Pancreas (tissue), 10 donors: ENCODE measurements at places on chromosomes 16 and 17.

DNA sequence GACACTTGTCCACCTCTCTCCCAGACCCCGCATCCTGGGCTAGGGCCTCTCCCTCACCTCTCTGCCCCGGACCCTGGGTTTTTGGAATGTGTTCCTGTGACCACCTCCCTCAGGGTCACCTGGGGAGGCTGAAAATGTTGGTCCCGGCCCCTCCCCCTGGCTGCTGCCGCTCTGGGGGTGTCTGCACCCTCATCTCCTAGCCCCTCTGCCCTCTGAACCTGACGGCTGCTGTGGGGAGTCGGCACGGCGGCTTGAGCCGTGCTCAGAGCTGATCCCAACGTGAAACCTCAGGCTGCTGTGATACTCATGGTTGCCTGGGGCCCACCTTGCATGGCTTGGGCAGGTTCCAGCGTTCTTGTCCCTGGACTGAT lies 42.8 kb downstream of the ADCY7 start:
- DNase-seq = no peak

- DNase-seq = no peak
Observed at GRCh38 chr17:59897090-59897489, 4.2 kb downstream of the RPS6KB1 start.

GRCh38 chr17:16922386-16923096 lies 49.4 kb downstream of the TNFRSF13B start:
- DNase-seq = no peak

GRCh38 chr17:50440172-50440837 lies 14.3 kb downstream of the ACSF2 start:
- DNase-seq = peak; percentile 52
